ENCODE measurements at places on chromosomes 13 and 19. TPM values are rescaled to one million over a fixed set of nuclear protein-coding genes. Genes with fewer than 3 reads are reported as not detected.

Gene ZNF112
- 9.1 TPM for total RNA-seq

Gene CEACAM18
- not detected for total RNA-seq

Gene MISP3
- total RNA-seq, result 0.14 TPM

Gene PTH2
- total RNA-seq, result not detected

Gene S1PR5
- not detected for total RNA-seq

Gene RAB3A
- 0.99 TPM for total RNA-seq

Gene TMC4
- total RNA-seq, result 0.86 TPM

Gene PSPN
- 0.73 TPM for total RNA-seq

Gene FBXO27
- total RNA-seq, result 1.5 TPM

Gene DIAPH3
- total RNA-seq, result 12.7 TPM

Gene SMIM17
- 0.26 TPM for total RNA-seq

Gene ZNF563
- 1.5 TPM for total RNA-seq

Gene B3GNT8
- 2.1 TPM for total RNA-seq

Gene ZNF253
- total RNA-seq, result 1.7 TPM

Gene CYP4F3
- total RNA-seq, result 0.07 TPM

Gene GRK1
- total RNA-seq, result not detected

Gene PRRG2
- total RNA-seq, result 3.1 TPM

Gene ZNF723
- total RNA-seq, result not detected

Gene NCLN
- 61.1 TPM for total RNA-seq

Gene ELF1
- total RNA-seq, result 63.6 TPM

Gene MBD3L2
- not detected for total RNA-seq

Gene CBLC
- 0.07 TPM for total RNA-seq

Gene KASH5
- not detected for total RNA-seq

Gene ARRDC2
- 10.3 TPM for total RNA-seq

Gene KCNJ14
- 0.39 TPM for total RNA-seq

Gene NLRP12
- 0.04 TPM for total RNA-seq

Gene SOX1
- total RNA-seq, result not detected

Gene FOSB
- total RNA-seq, result 1.9 TPM

Gene LACC1
- 9.3 TPM for total RNA-seq

Gene SULT2B1
- not detected for total RNA-seq

Gene FXYD7
- not detected for total RNA-seq

Gene CBY2
- not detected for total RNA-seq

Gene CNFN
- not detected for total RNA-seq

Gene WDR87
- not detected for total RNA-seq

Gene APOC4
- not detected for total RNA-seq

Gene CGB1
- total RNA-seq, result not detected

Gene KLK8
- total RNA-seq, result not detected

Gene CCDC70
- total RNA-seq, result not detected

Gene FFAR1
- total RNA-seq, result not detected

Gene SHC2
- 3.5 TPM for total RNA-seq

Gene HS6ST3
- 0.46 TPM for total RNA-seq

Gene LILRB5
- not detected for total RNA-seq

Gene RUBCNL
- not detected for total RNA-seq

Gene ZNF566
- total RNA-seq, result 13.1 TPM

Gene TNNI3
- total RNA-seq, result not detected

Gene IRGC
- not detected for total RNA-seq

Gene MAP1S
- total RNA-seq, result 52.6 TPM

Gene PTPRS
- total RNA-seq, result 11.9 TPM

Gene JSRP1
- 0.39 TPM for total RNA-seq

Gene NTN5
- not detected for total RNA-seq

Gene PNMA8A
- 1.7 TPM for total RNA-seq

Gene PLK5
- not detected for total RNA-seq

Gene ZNF69
- total RNA-seq, result 11.1 TPM

Gene SELENOV
- not detected for total RNA-seq

Gene GNG7
- total RNA-seq, result 0.20 TPM

Gene CGB7
- total RNA-seq, result 0.33 TPM

Gene PSG7
- total RNA-seq, result not detected

Gene LCP1
- 0.13 TPM for total RNA-seq

Gene BRME1
- total RNA-seq, result 0.73 TPM

Gene PROSER1
- total RNA-seq, result 12.8 TPM
